Erythroblast (primary cell): ENCODE measurements at places on chromosomes 2 and 18.

GRCh38 chr2:124310671-124311070 lies 285.6 kb downstream of the CNTNAP5 start:
- no peak for DNase-seq

- no peak for DNase-seq
These were observed 42.3 kb upstream of the ATG16L1 start for GRCh38 chr2:233209117-233209532.

- no peak for DNase-seq
These were observed 84.9 kb downstream of the SCN1A start for GRCh38 chr2:166042768-166043390.

GRCh38 chr2:113910967-113911678 lies 21.2 kb downstream of the ACTR3 start:
- DNase-seq = no peak

DNA sequence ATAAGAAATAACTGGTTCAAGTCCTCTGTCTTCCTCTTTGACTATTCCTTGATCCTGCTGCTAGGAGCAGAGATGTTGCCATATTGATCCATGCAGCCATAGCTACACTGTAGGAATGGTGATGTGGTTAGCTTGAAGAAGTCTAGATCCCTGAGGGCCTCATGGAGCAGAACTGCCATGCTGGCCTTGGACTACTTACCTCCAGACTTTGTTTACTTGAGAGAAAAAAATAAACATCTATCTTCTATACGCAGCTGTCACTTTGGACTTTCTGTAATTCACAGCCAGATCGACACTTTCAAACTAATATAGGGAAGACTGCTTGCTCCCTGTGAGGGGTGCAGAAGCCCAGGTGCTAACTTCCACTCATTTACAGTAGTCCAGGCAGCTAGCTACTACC lies 84.5 kb upstream of the NFU1 start:
- no peak for DNase-seq

DNA sequence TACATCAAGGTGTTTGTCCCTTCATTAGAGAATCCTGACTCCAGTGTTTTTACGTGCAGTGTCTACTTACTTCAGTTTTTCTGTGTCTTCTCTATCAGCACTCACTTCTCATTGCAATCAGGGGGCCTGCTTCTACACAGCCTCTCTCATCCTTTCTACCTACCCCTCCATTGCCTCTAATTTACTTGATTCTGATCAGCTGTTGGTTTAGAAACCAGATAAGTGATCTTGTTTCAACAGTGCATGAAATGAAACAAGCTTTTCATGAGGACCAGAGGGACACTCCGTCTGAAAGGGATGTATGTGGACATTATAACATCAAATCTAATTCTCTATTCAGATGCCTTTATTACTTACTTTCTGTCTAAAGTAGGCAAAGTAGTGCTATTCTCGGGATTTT lies 136.9 kb downstream of the PRKCE start:
- no peak for DNase-seq

DNA sequence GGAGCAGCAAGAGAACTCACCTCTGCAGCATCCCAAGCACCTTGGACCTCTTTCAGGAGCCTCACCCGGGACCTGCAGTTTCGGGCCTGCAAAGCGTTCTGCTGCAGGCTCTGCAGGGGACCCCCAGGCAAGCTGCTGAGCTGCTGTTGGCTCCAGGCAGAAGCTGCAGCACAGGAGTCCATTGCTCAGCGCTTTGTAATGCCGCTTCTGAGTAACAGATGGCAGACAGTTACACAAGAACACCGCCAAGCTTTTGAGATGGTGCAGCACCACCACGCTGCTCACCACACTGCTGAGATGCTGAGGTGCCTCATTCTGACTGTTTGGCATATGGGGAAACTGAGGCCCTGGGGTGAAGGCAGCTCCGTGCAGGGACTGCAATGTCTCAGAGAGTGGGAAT lies 1.9 kb upstream of the GALNT14 start:
- DNase-seq = no peak

DNA sequence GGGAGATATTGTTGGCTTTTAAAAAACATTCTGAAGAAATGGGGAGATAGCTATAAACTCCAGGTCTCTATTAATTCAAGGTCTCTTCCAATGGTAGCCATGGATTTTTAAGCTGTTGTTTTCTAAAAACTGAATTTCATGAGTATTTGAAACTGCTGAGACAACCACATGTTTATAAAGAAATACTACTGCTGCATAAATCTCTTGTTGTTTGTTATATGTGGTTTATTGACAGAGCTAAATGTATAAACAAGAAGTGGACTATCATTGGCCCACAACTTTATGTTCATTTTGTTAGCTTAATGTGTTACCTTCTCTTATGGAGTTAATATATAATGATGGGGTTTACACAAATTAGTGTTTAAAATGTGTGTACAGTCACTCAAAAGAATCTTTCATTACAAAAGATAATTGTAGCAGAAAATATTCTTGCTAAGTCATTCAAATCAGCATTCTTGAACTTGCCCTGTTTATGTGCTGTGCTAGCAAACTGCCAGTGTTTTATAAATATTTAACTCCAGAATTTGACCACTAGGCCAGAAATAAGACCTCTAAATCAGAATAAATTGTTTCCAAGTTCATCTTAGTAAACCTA lies 242.1 kb downstream of the TMX3 start:
- DNase-seq = no peak

DNA sequence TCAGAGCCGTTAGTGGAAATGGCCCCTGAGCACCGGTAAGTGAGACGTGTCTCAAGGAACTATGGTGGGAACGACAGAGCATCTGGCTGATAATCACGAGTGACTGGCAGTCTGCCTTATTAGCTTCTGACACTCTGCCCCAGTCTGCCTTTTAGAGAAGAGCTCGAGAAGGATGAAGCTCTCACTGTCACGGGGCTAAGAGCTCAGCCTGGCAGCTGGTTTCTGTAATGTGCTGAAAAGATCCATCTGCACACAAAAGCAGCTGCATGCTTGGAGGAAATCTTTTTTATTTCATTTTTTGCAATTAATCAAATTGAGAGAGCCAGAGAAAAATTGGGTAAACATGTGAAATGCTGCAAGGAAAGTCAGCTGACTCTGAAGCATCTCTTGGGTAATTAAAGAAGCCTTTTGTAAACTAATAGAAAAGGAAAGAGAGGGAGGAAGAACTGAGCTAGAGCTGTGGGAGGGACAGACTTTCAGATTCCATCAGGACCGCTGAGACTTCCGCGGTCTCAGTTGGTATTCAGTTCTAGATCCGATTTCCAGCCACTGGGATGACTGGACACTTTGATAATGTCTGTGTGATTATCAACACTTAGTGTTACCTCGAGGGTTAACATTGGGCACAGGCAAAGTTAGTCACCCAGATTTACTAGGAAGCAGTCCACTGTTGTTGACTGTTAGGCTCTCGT lies 24.4 kb downstream of the MBP start:
- peak; percentile 43 for DNase-seq
